ENCODE measurements at places on chromosomes 12 and 14. TPM values are rescaled to one million over a fixed set of nuclear protein-coding genes. Genes with fewer than 3 reads are reported as not detected.
A peak's percentile ranks its signal among the peaks of the same experiment; 100 is the strongest.

DNA sequence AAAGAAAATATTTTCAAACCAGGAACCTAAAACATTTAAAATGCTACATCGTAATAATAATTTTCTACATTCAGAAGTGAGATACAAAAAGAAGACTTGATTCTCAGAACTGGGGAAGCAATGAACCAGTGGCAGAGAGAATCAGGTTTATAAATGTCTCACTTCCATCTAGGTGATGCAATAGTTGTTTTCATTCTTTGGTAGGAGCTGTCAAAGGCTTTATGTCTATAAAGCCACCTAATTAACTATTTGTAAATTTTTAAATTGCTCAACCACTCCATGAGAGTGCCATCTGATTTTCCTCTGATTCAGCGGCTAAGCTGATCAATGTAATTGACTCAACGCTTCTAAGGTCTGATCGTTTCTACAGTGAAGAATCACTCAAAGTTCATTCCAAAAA is 66.1 kb downstream of the ARMH4 start:
- DNase-seq = no peak

DNA sequence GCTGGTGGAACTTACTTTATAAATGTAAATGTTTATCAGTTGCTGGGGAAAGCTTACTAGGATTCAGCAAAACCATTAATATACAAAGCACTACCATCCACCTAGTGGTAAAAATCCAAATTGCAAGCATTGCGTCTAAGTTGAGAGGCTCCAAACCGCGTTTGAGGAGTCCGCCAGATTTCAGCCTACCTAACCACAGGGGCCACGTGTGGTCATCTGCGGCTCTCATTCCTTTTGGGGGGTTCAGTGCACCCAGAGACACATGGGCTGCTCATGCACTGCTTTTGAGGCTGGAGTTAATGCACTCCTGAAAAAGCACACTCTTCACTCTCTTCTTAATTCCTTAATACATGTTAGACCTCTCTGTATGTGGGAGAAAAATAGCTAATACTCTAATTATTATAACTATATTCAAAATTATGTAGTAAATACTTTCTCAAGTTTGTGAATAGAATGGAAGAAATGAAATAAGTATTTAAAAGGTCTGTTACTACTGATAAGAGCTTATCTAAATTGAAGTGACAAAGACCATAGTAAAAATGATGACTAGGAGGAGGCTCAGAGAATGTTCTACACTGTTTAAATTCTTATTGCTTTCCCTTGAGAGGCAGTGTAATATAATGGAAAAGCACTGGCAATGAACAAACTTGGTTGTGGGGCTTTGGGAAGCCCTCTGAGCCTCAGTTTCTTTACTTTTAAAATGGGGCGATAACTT is 41.4 kb upstream of the MANSC4 start:
- peak; percentile 77 for DNase-seq

- DNase-seq = no peak
These were observed 610.4 kb downstream of the MED13L start for GRCh38 chr12:115667116-115667515.

DNA sequence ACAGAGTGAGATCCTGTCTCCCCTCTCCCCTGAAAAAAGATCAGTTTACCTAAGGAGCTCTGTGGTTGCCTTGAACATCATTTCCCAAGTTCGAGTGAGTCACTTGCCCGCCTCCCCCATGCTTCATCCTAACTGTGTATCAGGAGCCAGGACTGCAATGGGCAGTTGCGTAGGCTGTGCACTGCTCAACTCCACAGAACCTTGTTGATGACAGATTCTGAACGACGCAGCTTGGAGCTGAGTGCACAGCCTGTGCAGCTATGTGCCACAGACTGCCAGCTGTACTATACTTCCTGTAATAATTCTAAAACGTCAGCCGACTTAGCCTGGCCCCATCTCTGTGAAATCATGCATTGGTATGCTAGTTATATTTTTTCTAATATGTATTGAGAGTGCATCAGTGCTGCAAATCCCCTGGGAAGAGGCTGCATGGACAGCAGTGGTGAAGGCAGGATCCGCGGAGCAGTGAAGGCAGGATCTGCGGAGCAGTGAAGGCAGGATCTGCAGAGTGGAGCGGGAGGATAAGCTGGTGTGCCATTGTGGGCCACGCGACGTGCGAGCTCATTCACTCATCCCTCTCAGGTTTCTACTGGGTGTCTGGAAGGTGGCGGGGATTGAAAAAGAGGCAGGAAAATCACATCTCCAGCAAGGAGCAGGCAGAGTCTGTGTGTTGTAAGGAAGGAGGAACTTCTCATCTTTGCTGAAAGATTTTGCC is 80.8 kb downstream of the GALNT9 start:
- no peak for DNase-seq

GRCh38 chr14:63288853-63289252 is 29.9 kb downstream of the GPHB5 start:
- DNase-seq = no peak

GRCh38 chr14:51527073-51527472 is 124.6 kb upstream of the FRMD6 start:
- DNase-seq = no peak

GRCh38 chr12:104866291-104866690 is 91.8 kb downstream of the SLC41A2 start:
- DNase-seq = no peak

- DNase-seq = no peak
These were observed 4.5 kb upstream of the KRT8 start for GRCh38 chr12:52909331-52909730.

DNA sequence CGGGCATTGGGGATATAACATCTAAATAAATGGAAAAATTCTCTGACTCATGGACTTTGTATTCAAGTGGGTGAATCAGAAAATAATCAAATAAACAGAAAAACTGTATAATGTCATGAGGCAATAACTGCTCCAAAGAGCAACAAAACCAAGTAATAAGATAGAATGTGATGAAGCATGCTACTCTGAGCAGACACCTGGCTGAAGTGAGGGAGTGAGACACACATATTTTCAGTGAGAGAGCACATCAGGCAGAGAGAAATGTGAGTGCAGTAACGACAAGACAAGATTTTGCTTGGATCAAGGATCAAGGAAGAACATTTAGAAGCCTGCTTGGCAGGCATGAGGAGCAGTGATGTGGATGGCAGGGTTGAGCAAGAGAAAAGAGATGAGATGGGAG is 75.8 kb upstream of the CCDC91 start:
- no peak for DNase-seq

DNA sequence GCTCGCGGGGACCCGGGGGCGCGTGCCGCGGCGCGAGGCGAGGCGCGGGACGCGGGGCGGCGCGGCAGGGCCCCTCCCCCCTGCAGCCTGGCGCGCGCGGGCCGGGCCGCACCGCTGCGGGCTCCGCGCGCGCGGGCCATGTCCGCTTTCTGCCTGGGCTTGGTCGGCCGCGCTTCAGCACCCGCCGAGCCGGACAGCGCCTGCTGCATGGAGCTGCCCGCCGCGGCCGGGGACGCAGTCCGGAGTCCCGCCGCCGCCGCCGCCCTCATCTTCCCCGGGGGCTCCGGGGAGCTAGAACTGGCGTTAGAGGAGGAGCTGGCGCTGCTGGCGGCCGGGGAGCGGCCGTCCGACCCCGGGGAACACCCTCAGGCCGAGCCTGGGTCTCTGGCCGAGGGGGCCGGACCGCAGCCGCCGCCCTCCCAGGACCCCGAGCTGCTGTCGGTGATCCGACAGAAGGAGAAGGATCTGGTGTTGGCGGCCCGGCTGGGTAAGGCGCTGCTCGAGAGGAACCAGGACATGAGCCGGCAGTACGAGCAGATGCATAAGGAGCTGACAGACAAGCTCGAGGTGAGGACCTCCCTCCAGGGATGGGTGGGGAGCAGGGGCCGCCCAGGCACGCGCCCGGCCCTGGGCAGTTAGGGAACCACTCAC is 820 bp downstream of the BICDL1 start:
- DNase-seq = no peak

- DNase-seq = no peak
These were observed 75.8 kb upstream of the CEP83 start for GRCh38 chr12:94535510-94535921.

- DNase-seq = no peak
These were observed 1234.6 kb downstream of the SLC16A7 start for GRCh38 chr12:60830381-60830780.

- no peak for DNase-seq
These were observed 3.5 kb upstream of the ACACB start for GRCh38 chr12:109112720-109113465.

GRCh38 chr12:20434996-20435395 is 66.7 kb downstream of the PDE3A start:
- no peak for DNase-seq

- DNase-seq = peak; percentile 39
These were observed 512.4 kb upstream of the TMPO start for GRCh38 chr12:98002887-98003493.

DNA sequence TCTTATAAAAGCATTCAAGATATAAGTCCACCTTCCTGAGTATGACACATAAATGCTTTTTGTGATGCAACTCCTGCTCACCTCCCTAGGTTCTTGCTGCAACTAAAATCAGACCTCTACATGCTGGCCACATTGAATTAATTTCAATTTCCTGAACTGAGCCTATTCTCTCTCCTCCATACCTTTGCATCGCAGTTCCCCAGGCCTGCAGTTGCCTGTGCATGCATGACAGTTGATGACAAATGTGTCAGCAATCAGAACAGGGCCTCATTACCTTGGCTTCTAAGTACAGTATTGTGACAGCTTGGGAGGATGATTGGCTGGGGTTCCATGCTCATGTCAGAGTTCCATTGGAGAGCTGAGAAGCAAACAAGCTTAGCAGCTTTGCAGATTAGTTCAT is 3.9 kb upstream of the TM7SF3 start:
- no peak for DNase-seq

DNA sequence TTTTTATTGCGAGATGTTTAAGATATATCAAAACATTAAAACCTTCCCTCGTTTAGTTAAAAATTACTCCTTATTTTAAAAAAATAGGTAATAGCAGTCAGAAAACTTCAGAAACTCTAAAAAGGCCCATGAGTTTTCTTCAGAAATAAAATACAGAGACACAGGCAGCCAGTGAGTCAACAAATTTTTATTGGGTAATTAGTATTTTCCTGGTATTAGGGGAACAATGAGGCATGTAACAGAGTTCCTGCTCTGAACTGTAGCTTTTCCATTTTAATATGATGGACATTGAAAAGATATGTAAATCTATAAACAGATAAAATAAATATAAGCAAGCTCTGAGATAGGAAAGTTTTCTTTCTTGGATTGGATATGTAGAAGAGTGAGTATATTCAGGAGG is 399 bp upstream of the ZNF705A start:
- no peak for DNase-seq

- DNase-seq = no peak
These were observed 9.9 kb downstream of the ISCU start for GRCh38 chr12:108572166-108572790.

GRCh38 chr12:118850244-118850825 is 131.0 kb upstream of the SRRM4 start:
- peak; percentile 13 for DNase-seq

DNA sequence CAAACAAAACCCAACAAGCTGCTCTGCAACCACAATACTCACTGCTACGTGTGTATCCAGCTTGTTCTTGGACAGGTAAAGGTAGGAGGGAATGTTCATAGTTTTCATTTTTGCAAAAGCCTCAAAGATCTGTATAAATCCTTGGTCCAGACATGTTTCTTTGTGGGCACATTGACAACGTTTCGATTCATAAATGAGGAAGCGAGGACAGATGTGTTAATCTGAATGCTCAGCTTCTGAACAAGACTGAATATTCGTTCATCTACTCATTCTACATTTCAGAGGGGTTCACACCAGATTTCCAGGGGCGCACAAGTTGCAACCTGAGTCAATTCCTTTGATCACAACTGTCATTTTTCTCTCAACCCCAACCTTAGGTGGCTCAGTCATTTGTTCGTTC is 134.4 kb downstream of the LLPH start:
- no peak for DNase-seq

- DNase-seq = no peak
These were observed 22.5 kb downstream of the SLC35E3 start for GRCh38 chr12:68768431-68768939.

DNA sequence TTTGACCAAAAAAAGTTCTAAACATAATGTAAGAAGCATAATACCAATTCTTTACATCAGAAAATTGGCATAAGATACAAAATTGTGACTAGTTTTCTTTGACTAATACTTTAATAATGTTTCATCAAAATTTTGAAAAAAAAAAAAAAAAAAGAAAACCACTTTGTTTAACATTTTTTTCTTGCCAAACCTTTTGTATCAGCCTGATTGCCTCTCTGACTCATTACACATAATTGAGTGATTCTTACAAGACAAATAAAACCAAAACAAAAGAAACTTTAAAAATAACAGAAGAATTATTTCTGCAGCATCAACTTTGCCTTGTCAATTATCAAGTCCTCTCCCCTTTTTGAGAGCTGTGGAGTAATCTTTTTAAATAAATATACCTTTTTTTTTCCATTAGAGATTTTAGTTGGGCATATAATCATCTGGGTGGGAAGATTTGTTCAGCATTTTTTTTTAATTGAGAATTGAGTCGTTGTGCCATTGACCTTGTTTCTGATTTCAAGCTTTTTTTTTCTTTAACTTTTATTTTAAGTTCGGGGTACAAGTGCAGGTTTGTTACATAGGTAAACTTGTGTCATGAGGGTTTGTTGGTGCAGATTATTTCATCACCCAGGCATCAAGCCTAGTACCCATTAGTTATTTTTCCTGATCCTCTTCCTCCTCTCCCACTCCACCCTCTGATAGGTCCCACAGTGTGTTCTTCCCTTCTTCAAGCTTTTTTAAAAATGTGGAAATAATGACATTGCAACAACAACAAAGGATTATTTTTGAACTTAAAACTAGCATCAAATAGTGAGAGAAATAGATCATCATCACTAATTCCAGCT is 45.8 kb upstream of the HMGA2 start:
- no peak for DNase-seq

The FLRT2 gene
- total RNA-seq = 0.17 TPM

The NGB gene
- not detected for total RNA-seq

The OR6C3 gene
- total RNA-seq = not detected

The DHH gene
- 0.22 TPM for total RNA-seq

The AHNAK2 gene
- total RNA-seq = 45.0 TPM

The PLD4 gene
- total RNA-seq = 0.12 TPM

The AGAP2 gene
- 15.8 TPM for total RNA-seq

The PLXNC1 gene
- total RNA-seq = 0.25 TPM

The TMEM52B gene
- total RNA-seq = not detected

The SDS gene
- total RNA-seq = not detected

The ACSM4 gene
- total RNA-seq = not detected

The TMEM229B gene
- 0.71 TPM for total RNA-seq

The CYP46A1 gene
- 0.76 TPM for total RNA-seq
